ENCODE measurements at places on chromosomes 2 and 18.

DNA sequence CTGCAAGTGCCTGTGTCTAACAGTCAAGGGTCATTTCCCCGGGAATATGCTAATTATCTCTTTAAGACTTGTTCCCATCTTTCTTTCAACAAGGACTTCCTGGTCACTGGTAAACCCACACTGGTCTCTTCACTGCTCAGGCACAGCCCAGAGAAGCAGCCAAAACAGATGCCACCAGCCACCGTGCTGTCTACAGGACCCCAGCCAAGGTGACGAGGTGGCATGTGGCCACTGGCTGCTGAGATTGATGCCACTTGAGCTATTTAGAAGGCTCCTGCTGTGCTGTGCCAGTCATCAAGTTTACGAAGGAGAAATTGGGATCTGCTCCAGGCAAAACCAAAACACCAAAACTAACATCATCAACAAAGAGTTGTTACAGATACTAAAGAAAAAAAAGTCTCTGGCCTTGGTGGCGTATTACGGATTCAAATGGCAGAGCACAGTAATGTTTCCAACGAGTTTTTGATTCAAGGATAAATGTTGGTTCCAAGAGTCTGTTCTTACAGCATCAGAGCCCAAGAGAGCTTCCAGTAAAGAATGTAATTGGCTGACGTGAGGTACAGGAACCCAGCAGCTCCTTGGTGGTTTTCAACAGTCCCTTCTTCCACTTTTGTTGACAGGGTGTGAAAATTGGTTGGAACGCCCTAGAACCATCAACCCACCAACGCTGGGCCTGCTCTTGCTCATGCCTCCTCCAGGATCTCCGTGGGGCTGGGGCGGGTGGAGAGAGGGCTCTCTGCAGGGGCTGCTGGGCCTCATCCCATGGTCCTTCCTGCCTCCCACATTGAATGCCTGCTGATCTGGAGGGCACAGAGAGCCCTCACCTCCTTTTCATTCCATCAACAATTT, 63.7 kb upstream of the ZCCHC2 start:
- no peak for DNase-seq

DNA sequence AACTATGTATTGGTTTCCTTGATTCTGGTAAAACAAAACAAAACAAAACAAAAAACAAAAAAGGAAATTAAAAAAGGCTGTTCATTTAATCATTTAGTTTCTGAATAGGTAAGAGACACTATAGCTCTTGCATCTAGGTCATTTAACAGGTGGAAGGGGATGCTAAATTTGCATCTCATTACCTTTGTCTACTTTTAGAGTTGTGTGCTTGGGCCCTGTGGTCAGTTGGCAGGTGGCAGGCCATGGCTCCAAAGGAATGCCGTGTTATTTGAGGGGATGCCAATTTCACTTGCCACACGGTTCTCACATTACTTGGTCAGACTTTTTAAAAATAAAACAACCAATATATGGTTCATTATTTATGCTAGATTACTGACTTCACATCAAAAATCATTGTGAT, 9.2 kb downstream of the GALNT13 start:
- DNase-seq: no peak

- DNase-seq: no peak
Measured at GRCh38 chr2:20762945-20763683, 59.8 kb downstream of the LDAH start.

DNA sequence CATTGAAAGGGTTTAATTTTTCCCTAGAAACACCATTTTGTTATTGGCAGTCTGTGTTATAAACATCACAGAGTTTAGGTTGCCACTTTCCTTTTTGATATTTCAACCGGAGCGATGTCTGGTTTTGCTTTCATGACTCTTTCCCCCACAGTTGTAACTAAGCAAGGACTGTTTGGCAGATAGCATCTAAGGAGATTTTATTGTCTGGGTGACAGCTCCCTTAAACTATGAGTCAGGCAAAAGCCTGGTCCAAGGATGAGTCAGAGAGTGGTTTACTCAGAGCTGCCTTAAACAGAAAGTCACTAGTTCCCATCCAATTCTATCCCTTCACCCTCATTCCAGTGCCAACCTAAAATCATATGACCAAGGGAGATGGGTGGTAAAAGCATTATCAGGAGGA, 341.6 kb upstream of the VWC2L start:
- DNase-seq: no peak

DNA sequence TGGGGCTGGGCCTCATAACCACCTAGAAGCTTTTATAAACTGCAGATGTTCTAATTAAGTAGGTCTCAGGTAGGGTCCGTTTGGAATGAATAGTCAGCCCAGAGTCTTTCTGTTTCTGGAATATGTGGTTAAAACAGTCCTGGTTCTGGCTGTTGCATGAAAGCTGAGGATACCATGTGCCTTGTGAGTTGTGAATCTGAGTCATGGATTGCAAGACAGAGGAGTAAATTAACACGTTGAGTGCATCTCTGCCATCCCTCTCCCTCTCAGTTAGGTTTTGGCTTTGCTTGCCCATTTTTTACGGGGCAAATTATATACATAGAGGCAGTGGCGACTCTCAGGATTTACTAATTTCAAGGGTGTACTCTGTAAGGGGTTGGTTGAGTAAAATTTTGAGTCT, 59.1 kb downstream of the NCK2 start:
- DNase-seq: no peak

GRCh38 chr2:166972002-166972401, 83.7 kb downstream of the XIRP2 start:
- DNase-seq: no peak

- DNase-seq: no peak
Measured at GRCh38 chr2:233361297-233361696, 7.0 kb downstream of the DGKD start.

DNA sequence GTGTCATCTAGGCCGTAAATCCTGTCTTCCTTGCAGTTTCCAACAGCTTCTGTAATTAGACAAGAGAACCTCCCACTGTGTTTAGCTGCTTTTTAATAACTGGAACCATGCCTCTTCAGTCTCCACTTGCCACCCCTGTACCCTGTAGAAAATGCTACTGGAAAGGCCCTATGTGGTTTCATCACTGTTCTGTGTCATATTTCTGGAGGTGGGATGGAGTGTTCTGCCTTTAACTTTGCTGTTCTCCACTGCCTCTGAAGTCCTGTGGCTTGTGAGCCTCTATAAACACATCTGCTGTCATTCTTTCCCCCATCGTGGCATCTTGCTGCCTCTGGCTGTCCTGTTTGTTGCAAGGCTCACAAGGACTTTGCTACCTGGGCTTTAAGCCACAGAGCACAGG, 17.9 kb downstream of the MGAT5 start:
- DNase-seq: no peak

DNA sequence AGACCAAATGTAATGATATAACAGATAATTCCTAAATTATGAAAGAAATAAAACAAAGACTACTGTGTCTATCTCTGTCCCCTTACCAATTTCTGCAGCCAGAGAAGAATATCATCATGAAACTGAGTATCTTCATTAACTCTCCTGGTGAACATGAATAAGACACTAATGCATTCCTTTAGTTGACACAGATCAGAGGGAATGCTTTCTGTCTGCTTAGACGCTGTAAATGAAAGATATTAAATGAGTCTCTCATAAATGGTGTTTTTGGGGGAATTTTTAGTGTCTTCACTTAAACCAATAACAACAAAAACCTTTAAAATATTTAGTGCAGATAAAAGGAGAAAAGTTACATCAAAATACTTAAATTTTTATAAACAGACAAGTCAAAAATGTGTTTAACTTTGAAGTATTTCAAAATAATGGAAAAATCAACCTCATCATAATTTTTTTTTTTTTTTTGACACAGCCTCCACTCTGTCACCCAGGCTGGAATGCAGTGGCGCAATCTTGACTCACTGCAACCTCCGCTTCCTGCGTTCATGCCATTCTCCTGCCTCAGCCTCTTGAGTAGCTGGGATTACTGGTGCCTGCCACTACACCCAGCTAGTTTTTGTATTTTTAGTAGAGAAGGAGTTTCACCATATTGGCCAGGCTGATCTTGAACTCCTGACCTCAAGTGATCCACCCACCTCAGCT, 16.0 kb downstream of the EPG5 start:
- DNase-seq: no peak

DNA sequence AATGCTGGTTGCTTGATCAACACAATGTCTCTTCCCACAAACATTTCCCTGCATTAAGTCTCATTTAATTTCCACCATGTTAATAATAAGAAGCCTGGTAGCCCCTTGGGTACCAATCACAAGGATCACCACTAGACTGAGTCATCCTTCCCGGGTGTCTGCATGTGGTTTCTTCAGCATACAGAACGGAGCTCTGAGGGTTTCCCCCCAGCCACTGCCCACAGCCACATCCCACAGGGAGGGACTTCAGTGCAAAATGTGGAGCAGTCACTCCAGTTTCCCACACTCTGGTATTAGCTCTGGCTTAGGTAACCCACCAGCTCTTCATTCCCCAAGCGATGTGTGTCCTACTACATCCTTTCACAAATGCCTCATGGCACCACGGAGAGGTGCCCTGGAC, 42.7 kb upstream of the POLE4 start:
- DNase-seq: no peak

All from activated effector memory CD4-positive, alpha-beta T cell treated with anti-CD3 and anti-CD28 coated beads, Interleukin-2, amount 50 U/mL, for 16 hours (primary cell).